ENCODE measurements at places on chromosomes 7 and 10.

DNA sequence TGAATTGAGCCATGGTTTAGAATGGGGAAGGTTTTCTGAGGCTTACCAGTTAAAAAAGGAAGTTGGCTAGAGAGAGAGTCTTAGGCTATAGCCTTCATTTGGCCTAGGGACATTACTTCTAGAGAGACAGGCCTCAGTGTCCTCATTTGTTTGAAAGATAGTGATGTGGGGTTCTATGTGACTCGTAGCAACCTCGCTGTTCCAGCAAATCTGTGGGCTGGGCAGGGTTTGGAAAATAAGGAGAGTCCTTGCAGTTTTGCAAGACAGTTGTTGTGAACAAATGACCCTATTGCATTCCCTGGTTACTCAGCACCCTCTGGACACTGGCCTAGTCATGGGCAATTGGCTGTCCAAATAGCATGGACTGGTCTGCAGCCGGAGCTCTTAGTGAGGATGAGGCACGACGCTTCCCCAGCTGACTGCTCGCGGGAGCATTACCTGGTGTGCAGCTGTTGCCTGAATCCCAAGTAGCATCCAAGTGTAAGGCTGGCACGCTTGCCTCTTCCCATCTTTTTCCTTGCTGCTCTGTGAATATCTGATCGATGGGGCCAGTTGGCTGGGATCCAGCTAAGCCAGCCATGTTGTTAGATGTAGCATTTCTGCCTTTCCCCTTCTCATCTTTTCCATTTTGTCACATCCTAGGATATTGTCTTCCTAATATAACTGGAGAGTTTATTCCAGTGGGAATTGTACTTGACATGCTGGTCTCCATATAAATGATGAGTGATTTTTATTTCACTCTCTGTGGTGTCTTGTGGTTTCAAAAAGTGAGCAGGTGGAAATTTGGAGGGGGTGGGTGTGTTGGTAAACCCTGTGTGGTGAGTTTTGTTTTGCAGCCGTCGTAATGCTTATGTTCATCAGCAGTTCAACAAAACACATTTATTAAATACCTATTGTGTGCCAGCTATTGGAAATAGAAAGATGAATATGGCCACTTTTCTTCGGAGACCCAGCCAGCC lies 99.8 kb downstream of the SND1 start:
- DNase-seq: no peak

DNA sequence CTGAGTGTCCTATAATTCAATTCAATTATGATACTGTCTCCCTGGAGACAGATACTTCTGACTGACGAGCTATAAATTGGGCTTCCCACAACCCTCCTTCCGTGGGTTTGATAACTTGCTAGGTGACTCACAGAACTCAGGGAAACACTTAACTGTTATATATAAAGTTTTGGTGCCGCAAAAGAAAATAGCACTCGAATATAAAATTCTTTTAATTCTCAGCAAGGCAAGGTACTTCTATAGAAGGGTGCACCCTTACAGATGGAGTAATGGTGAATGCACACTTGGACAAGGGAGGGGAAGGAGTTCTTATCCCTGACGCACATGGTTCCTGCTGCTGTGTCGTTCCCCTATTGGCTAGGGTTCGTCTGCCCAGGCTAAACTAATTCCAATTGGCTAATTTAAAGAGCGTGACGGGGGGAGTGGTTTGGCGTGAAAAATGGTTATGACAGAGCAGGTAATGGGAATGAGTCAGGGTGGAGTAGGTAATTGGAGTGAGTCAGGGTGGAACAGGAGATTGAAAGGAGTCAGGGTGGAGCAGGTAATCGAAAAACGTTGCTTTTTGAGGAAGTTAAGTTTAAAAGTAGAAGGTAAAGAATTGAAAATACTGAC lies 20.8 kb upstream of the GHITM start:
- no peak for DNase-seq

DNA sequence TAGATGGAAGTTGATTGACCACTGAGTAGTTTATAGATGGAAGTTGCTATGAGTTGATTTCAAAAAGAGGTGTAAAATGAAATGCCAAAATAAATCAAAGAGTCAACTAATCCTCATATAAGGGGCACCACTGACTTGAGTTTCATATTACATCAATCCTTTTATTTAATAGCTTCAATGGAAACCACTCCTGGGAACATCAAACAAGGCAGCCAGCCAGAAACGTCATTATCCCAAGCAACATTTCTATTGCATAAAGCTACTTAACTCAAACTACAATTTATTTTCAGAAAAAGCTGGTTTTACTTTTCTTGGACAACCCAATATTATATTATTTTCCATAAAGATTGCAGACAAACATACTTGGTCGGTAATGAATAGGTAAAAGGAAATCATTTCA lies 162.1 kb downstream of the TSPAN12 start:
- no peak for DNase-seq

GRCh38 chr10:28036587-28036986 lies 37.7 kb upstream of the ODAD2 start:
- no peak for DNase-seq

GRCh38 chr10:102710609-102711008 lies 3.6 kb downstream of the ARL3 start:
- DNase-seq: no peak

DNA sequence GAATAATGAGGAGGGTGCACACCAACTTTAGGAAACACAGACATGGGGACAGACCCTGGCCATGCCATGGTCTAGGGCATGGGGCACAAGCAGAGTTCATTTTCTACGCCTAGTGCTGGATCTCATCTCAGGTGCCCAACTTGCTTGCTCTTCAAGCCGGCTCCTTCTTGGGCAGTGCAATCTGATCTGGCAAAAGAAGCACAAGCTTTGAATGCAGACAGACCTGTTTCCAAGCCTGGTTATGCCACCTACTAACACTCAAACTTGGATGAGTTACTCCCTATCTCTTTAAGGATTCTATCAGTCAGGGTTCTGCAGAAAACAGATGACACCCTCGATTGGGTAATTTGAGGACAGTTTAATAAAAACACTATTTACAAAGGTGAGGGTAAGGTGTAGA lies 34.9 kb upstream of the WAPL start:
- no peak for DNase-seq

DNA sequence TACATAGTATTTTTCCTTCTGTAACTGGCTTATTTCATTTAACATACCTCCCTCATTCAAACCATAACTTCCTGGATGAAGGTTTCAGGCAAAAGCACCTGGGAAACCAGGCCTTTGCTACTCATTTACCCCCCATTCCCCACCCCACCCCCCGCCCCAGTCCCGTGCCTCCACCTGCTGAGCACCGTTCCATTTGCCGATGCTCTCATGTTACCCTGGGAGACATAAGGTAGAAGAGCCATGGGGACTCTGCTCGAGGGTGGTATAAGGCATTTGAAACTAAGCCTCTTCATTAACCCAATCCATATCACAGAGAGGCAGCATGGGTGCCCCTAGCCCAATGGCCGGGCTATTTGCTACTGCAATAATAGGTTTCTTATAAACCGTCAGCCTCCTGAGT lies 22.2 kb upstream of the MCM10 start:
- DNase-seq: no peak

DNA sequence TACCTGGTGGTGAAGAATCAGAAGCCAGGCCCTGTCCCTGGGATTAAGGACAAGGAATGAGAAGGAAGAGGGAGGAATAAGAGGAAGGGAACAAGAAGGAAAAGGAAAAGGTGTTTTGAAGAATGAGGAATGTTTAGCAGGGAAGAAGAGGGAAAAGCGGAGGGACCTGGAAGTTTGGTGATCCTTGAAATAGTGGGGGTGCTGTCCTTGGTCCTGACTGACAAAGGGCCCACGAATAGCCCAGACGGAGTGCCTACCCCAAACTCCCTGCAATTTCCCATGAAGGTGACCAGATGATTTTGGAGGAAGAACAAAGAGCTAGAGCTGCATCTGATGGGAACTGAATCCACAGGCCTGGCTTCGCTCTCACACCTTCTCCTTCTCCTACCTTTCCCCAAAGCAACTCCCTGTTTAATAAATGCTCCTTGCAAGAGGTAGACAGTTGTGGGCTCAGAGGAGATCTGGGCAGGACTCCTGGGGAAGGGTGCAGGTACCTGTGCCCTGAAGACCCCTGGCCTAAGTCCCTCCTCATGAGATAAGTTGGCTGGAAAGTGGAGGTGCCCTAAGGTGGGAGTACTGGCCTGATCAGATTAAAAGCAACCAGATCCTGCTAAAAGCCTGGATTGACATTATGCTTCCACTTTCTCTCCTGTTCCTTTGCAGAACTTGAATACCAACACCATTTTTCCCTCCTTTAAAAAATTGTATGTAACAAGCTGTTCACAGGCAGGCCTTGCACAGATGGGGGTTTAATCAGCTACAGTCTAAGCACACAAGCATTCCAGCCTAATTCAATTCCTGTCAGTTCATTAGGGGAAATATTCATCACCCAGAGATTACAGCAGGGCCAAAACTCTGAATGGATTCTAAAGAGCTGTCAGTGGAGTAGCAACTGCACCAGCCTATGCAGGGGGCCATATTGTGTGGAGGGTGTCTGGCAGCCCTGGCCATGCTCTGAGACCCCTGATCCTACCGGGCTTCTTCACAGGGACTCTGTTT lies 19.4 kb downstream of the KAZALD1 start:
- no peak for DNase-seq

- DNase-seq: no peak
Observed at GRCh38 chr7:156001496-156002260, 189.4 kb upstream of the SHH start.

DNA sequence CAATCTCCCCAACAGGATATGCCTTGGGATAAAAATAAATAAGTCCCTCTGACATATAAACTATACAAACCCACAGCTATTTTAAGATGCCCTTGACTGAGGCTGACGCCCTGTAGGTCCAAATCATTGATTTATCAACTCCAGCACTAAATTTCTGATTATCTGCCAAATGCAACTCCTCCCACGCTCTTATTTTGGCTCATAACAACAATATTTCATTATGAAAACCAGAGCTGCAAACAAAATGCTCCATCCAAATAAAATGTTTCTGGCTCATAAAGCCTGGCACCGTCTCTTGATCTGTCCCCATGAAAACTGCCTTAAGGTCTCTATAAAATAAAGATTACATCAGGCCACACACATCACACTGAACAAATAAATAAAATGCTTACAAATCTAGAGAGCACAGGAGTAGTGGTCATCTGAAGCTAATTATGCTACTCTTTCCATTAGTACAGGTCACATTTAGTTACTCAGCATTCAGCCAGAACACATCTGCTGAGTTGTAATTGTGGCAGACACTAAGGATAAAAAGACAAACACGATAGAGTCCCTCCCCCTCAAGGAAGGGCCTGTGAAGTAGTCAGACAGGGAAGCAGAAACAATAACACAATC lies 28.8 kb downstream of the CACUL1 start:
- DNase-seq: no peak

- no peak for DNase-seq
Observed at GRCh38 chr10:1297566-1298301, 241.5 kb downstream of the WDR37 start.

GRCh38 chr7:45225311-45225947 lies 67.8 kb downstream of the RAMP3 start:
- DNase-seq: no peak

DNA sequence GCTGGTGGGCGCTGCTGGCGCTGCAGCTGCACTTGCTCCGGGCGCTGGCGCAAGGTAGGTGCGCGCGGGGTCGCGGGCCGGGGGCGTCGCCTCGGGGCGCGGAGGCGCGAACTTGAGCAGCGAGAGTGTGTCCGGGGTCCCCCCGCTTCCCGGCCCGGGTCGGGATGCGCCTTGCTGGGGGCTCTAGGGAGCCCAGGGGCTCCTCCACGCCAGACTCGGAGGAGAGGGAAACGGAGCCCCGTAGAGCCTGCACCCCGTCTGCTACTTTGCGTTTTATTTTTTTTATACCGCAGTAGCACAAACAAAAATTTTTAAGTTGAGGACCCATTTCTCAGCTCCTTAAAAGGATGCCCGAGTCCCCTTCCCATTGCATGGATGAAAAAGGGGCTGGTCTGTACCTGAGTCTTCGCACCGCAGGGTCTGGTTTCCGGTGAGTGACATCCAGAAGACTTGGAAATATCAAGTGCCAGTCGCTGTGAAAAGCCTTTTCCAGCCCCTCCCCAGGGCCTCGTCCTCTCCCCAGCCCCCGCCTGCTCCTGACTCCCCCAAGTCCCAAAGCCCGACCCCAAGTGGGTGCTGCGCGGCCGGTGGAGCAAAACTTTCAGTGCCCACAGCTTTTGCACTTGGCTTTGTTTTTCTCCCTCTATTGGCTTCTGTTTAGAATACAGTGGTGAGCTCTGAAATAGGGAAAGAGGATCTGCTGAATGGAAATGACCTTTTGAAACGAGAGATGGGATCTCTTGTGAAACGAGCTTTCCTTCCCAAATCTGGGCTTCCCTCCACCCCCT lies 973 bp downstream of the SDK1 start:
- DNase-seq: no peak

DNA sequence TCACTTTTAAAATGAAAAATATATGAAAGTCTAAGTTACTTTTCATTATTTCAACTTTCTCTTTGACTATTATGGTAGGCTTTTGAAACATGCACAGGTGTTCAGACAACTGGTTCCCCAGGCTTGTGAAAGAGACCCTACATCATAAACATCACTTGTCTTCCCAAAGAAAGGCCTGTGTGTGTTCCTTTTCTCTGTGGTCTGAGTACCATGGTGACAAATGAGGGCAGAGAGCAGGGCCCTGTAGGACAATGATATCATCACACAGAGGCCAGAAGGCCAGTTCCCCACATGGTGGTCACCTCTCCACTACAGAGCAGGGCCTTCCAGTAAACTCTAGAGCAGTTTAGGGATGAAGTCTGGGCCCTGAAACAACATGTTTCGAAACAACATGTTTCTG lies 288.8 kb downstream of the USP6NL start:
- no peak for DNase-seq

GRCh38 chr7:131607291-131608115 lies 51.1 kb upstream of the PODXL start:
- peak; percentile 60 for DNase-seq

DNA sequence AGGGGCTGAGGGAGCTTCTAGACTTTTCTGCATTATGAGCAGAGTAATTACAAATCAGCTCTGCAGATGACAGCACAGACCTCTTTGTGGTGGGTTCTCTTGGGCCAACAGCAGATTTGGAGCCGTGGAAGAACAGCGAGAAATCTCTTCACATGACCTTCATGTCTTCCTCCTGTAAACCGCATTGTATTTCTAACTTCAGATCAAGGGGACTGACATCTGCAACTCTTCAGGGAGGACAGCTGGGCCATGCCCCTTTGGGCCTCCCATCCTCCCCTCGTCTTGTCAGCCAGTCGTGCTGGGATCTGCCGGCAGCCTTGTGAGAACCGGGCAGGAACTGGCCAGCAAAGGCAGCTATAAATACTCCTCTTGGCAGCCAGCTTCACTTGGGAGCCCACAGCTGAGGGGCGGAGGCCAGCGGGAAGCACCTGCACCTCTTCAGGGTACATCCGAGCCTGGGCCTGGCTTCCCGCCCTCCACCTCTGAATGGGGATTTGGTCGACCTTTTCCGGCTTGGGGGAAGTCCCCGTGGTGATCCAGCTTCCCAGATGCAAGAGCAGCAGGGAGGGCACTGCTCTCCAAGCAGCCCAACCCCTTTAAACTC lies 54.7 kb downstream of the STEAP1B start:
- no peak for DNase-seq

- no peak for DNase-seq
Observed at GRCh38 chr7:23514755-23515154, 17.0 kb downstream of the TRA2A start.

Measured in C1 segment of cervical spinal cord (tissue), 14 donors.